ENCODE measurements at places on chromosomes 7 and 10. TPM values are rescaled to one million over a fixed set of nuclear protein-coding genes. Genes with fewer than 3 reads are reported as not detected.

The TDRD1 gene
- not detected for total RNA-seq

The PBLD gene
- 3.0 TPM for total RNA-seq

The HOXA10 gene
- 7.5 TPM for total RNA-seq

The LIPF gene
- total RNA-seq: not detected

The GPR37 gene
- 0.53 TPM for total RNA-seq

The SMKR1 gene
- total RNA-seq: 13.5 TPM

The SKIDA1 gene
- 1.3 TPM for total RNA-seq

The EBF3 gene
- 0.11 TPM for total RNA-seq

The C10orf62 gene
- not detected for total RNA-seq

The UNC5B gene
- total RNA-seq: 0.48 TPM

The MPP7 gene
- 0.23 TPM for total RNA-seq
